ENCODE measurements at places on chromosomes 11 and 22.

DNA sequence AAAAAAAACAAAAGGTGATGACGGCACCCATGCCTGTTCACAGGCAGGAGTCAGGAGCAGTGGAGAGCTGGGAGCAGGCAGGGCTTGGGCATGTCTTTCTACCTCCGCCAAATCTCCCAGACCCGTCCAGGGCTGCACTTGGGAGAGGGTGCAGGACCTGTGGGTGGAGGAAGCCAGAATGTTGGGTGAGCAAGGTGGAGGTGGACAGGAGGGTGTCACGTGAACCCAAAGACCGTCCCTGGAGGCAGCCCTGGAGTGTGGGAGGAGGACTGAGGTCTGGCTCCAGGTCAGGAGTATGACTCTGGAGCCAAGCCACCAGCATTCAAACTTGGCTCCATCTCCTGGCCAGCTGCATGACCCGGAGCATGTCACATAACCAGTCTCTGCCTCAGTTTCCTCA, 26.6 kb upstream of the RELT start:
- DNase-seq: no peak

- DNase-seq: no peak
Measured at GRCh38 chr11:71563406-71563805, 2.0 kb upstream of the KRTAP5-10 start.

DNA sequence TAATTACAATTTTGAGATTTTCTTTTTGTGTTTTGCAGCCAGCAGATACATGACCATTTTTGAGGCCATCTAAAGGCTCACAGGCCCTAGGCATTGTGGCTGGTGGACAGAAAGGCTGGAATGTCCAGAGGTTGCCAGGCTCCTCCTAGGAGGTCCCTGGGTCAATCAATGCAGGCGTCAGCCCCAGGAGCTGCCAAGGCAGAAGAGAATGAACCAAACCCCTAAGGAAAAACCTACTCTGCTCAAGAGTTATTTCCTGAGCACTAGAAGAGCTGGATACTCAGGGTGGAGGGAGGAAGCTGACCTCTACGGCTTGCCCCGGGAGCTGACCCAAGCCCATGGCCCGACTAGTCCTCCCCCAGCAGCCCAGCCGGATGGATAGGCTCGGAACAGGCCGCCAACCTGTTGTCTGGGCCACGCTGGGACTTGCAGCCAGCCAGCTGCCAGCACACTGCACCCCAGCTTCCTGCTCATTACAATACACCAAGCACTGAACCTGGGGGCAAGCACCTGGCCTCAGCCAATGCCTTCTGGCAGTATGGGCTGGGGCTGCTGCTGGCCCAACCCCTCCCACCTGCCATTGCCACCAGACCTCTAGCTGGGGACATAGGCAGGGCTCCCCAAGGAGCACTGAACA, 5.7 kb upstream of the SCGB1A1 start:
- DNase-seq: no peak

DNA sequence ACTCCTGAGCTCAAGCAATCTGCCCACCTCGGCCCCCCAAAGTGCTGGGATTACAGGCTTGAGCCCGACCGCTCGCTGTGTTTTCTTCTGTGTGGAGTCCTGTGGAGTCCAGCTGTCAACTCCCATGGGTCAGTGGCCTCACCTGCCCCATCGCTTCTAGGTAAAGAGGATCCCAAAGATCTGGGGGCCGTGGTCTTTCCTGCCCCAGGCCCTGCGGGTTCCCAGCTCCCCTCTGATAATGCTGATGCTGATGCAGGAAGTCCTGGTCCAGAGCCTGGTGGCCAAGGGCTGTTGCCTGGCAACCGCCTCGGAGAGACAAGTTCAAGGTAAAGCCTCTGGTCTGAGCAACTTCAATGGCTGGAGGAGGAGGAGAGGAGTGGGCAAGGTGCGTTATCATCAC, 9.6 kb downstream of the SSTR3 start:
- DNase-seq: no peak

DNA sequence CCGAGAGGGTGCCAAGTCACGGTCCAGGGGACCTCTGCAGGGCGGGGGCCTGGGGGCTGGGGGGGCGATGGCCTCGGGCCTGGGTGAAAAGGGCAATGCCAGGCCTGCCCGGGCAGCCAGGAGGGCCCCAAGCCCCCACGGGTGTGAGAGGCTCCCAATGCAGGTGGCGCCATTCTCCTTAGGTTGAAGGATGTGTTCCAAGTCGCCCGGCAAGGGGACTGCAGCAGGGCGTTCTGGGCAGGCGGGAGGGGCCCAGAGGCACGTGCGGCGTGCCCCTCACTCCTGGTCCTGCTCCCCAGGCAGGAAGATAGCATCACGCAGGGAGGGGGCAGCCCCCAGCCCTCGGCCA, 730 bp upstream of the TNNI2 start:
- DNase-seq: no peak

DNA sequence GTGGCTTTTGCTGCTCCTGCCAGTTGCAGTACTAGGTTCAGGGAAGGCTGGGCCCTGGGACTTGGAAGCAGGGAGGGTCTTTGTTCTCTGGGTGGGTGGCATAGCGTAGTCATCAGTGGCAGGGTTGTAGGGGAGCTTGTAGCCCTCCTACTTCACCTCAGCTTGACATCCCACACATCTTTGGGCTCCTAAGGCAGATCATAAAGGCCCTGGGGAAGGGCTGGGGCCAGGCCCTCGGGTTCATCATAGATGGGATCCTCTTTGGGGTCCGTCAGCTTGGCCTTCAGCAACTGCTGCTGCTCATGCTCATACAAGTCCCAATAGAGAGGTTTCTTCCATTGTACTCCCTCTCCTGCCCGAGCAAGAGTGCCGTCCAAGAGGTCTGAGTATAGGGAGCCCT, 6.0 kb upstream of the PHOX2A start:
- no peak for DNase-seq

DNA sequence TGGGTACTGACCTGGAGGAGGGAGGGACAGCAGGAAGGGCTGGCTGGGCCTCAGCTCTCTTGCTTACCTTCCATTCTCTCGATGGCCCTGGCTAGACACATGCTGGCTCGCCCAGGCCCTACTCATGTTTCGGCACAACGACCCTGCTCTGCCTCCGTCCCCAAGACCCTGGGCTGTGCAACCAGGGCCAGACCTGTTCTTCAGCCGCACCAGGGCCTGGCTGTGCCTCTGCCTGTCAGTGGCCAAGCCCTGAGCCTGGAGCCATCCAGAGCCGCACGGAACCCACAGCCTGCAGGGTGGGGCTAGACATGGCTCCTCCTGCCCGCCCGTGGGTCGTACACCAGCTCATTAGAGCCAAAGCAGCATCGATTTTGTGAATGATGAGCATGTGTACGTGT, 47.5 kb downstream of the RTN4R start:
- DNase-seq: no peak

- no peak for DNase-seq
Measured at GRCh38 chr11:115721296-115721995, 217.2 kb upstream of the CADM1 start.
